ENCODE measurements at places on chromosomes 5 and 9. TPM values are rescaled to one million over a fixed set of nuclear protein-coding genes. Genes with fewer than 3 reads are reported as not detected.
A peak's percentile ranks its signal among the peaks of the same experiment; 100 is the strongest.

GRCh38 chr5:131854134-131854533 lies 57.3 kb upstream of the FNIP1 start:
- H3K27ac ChIP-seq: no peak overlapping the region
- no peaks in the 10 kb centered on the region for H3K4me1 ChIP-seq
- H3K36me3 ChIP-seq: no peaks in the 10 kb centered on the region
- H3K4me3 ChIP-seq: no peak overlapping the region
- H3K27me3 ChIP-seq: no peaks in the 10 kb centered on the region

- H3K4me3 ChIP-seq: no peak overlapping the region
- no peaks in the 10 kb centered on the region for H3K27me3 ChIP-seq
- H3K4me1 ChIP-seq: no peaks in the 10 kb centered on the region
- H3K36me3 ChIP-seq: no peaks in the 10 kb centered on the region
These were observed 233.2 kb upstream of the RFX3 start for GRCh38 chr9:3758816-3759576.

GRCh38 chr5:111556501-111556900 lies 44.2 kb upstream of the STARD4 start:
- no peak for DNase-seq
- no peak overlapping the region for H3K27ac ChIP-seq
- H3K4me3 ChIP-seq: no peak overlapping the region
- H3K4me1 ChIP-seq: no peaks in the 10 kb centered on the region
- no peaks in the 10 kb centered on the region for H3K27me3 ChIP-seq

DNA sequence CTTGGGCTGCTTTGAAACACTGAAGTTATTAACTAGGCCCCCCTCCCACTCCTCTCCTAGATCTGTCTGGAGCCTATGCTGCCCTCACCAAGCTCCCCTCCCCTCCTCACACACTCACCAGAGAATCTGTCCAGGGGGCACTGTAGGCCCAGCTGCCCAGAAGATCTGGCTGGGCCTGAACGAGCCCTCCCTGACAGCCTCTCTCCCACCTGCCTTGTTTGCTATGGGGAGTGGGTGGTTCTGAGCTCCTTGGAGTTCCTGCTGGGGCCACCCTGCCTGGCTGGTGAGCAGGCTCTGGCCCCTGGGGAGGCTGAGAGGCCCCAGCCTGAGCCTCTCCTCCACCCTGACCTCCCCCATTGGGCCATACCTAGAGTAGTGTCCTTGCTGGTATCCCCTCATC lies 75.1 kb downstream of the PSD2 start:
- no peaks in the 10 kb centered on the region for H3K36me3 ChIP-seq
- H3K27ac ChIP-seq: peak overlapping the region; percentile 81
- no peak overlapping the region for H3K4me3 ChIP-seq
- H3K27me3 ChIP-seq: no peaks in the 10 kb centered on the region
- DNase-seq: no peak
- peaks cover 10% of the 10 kb centered on the region for H3K4me1 ChIP-seq

DNA sequence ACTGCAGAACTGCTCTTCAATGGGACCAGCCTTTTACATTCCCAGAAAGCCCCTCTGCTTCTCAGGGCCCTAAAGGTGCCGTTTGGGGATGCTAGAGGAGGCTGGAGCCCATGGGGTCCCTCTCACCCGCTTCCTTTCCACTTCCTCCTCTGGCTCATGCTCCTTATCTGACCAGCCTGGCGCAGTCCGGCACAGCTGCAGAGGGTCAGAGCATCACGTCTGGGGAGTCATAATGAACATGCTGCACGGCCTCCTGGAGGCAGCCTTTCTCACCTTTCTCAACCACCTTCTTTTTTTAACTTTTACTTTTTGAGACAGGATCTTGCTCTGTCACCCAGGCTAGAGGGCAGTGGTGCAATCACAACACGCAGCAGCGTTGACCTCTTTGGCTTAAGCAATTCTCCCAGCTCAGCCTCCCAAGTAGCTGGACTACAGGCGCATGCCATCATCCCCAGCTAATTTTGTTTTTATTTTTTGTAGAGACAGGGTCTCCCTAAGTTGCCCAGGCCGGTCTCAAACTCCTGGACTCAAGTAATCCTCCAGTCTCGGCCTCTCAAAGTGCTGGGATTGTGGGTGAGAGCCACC lies 15.1 kb upstream of the TCF7 start:
- H3K4me3 ChIP-seq: no peak overlapping the region
- H3K36me3 ChIP-seq: no peaks in the 10 kb centered on the region
- no peaks in the 10 kb centered on the region for H3K4me1 ChIP-seq
- H3K27ac ChIP-seq: no peak overlapping the region
- H3K27me3 ChIP-seq: no peaks in the 10 kb centered on the region

- H3K27ac ChIP-seq: no peak overlapping the region
- no peaks in the 10 kb centered on the region for H3K4me1 ChIP-seq
- H3K4me3 ChIP-seq: no peak overlapping the region
- H3K27me3 ChIP-seq: no peaks in the 10 kb centered on the region
These were observed 1.8 kb downstream of the RANBP17 start for GRCh38 chr5:170863646-170864045.

DNA sequence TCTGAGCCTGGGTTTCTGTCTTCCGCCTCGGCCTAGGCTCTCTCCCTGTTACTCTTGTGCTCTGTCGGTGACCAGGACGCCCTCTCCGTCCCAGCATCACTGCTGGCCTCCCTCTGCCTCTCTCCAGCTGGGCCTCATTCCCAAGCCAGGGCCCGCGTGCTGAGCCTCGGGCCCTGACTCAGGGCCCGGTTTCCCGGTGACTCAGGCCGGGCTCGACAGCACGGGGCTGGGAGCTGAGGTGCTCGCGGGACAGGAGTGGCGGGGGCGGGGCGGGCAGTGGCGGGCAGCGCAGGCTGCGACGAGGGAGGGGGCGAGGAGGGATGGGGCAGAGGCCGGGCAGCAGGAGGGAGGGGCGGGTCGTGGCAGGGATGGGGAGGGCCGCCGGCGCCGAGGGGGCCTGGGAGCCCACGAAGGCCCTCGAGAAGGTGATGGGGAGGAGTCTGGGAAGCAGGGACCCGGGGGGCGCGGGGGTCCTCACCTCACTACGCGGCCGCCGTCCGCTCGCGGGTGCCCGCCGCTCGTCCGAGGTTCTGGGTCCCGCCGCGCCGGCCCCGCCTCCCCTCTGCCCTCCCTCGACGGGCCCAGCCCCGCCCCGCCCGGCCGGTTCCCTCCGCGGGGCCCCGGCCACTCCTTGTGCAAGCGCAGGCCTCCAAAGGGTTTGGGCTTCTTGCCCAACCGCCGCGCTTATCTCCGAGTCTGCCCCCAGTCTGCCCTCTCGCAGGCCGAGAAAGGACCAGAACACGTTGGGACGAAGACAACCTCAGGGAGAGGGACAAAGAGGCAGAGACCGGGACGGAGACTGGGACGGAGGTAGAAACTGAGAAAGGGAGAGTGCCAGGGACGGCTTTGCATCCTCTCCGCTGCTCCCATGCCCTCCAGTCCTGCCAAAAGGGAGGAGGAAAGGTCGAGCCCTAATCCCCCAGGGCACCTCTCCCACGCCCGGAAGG lies at the start of gene ARAP3:
TSS of gene ARAP3 (minus strand) at position 536 of the 947 bp plus-strand sequence. CDS start 1,744 bp downstream, outside the sequence.
- no peaks in the 10 kb centered on the region for H3K27me3 ChIP-seq
- peak within 1 kb of the TSS; percentile 66 for H3K27ac ChIP-seq
- H3K4me3 ChIP-seq: peak within 1 kb of the TSS; percentile 36
- DNase-seq: peak; percentile 63
- no peaks in the 10 kb centered on the region for H3K4me1 ChIP-seq

- H3K36me3 ChIP-seq: no peaks in the 10 kb centered on the region
- no peak for DNase-seq
- H3K27me3 ChIP-seq: no peaks in the 10 kb centered on the region
- H3K27ac ChIP-seq: no peak overlapping the region
These were observed 145.6 kb upstream of the TNC start for GRCh38 chr9:115263371-115264075.

- H3K36me3 ChIP-seq: no peaks in the 10 kb centered on the region
- no peaks in the 10 kb centered on the region for H3K4me1 ChIP-seq
- no peak overlapping the region for H3K27ac ChIP-seq
- no peaks in the 10 kb centered on the region for H3K27me3 ChIP-seq
- no peak for DNase-seq
These were observed 1.6 kb downstream of the SPACA9 start for GRCh38 chr9:132880324-132880661.

DNA sequence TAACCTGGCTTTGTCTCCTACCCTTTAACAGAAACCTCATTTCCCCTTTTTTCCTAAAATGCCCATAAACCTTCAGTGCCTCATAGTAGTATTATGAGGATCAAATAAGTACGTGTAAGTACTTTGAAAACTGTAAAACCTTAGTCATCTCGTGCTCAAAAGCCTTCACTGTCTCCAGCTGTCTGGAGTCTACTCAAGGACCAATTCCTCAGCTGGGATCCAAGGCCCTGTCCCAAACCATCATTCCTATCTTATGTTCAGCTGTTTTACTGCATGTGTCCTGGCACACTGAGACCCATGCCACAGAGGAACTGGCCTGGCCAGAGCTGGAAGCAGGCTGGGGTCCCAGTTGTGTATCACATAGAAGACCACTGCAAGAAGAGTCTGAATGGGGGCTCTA lies 15.9 kb downstream of the ADAMTSL1 start:
- no peaks in the 10 kb centered on the region for H3K36me3 ChIP-seq
- H3K27ac ChIP-seq: no peak overlapping the region
- no peaks in the 10 kb centered on the region for H3K27me3 ChIP-seq
- no peaks in the 10 kb centered on the region for H3K4me1 ChIP-seq
- H3K4me3 ChIP-seq: no peak overlapping the region

GRCh38 chr9:90340421-90340820 lies 302.2 kb downstream of the DIRAS2 start:
- H3K36me3 ChIP-seq: no peaks in the 10 kb centered on the region
- no peak overlapping the region for H3K4me3 ChIP-seq
- DNase-seq: no peak
- no peaks in the 10 kb centered on the region for H3K4me1 ChIP-seq

- no peak overlapping the region for H3K4me3 ChIP-seq
- H3K27ac ChIP-seq: no peak overlapping the region
- no peaks in the 10 kb centered on the region for H3K27me3 ChIP-seq
These were observed 6.4 kb downstream of the ENTPD8 start for GRCh38 chr9:137434498-137435380.

DNA sequence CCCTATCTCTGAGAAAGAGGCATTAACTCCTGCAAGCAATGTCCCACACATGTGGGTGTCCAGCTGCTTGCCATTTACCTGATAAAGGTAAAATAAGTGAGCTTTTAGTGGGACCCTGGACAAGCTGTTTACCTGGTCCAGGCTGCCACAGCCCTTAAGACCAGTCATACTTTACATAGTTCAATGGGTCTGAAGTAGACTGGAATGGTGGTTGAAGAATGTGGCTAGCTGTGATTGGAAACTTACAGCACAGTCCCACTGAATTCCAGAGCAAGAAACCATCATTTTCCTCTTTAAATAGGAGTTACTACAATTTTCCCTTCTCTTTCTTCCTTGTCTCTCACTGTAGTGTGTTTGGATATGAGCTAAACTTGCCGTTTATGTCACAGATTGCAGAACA lies 60.6 kb downstream of the GGTA1 start:
- H3K27me3 ChIP-seq: no peaks in the 10 kb centered on the region
- H3K4me3 ChIP-seq: no peak overlapping the region
- no peak for DNase-seq
- no peaks in the 10 kb centered on the region for H3K36me3 ChIP-seq
- no peaks in the 10 kb centered on the region for H3K4me1 ChIP-seq
- no peak overlapping the region for H3K27ac ChIP-seq

GRCh38 chr9:116721411-116721810 lies 34.3 kb downstream of the TRIM32 start:
- H3K4me3 ChIP-seq: no peak overlapping the region
- no peaks in the 10 kb centered on the region for H3K36me3 ChIP-seq
- H3K27ac ChIP-seq: no peak overlapping the region

GRCh38 chr5:159242656-159243055 lies 20.4 kb upstream of the UBLCP1 start:
- H3K27ac ChIP-seq: no peak overlapping the region
- H3K36me3 ChIP-seq: no peaks in the 10 kb centered on the region
- H3K27me3 ChIP-seq: no peaks in the 10 kb centered on the region
- no peak for DNase-seq

GRCh38 chr5:78698191-78698791 lies 49.7 kb upstream of the LHFPL2 start:
- H3K4me3 ChIP-seq: no peak overlapping the region
- H3K27ac ChIP-seq: no peak overlapping the region
- no peaks in the 10 kb centered on the region for H3K36me3 ChIP-seq
- H3K4me1 ChIP-seq: no peaks in the 10 kb centered on the region
- no peak for DNase-seq

GRCh38 chr9:72271613-72272478 lies 93.2 kb downstream of the ZFAND5 start:
- no peaks in the 10 kb centered on the region for H3K36me3 ChIP-seq
- peak; percentile 51 for DNase-seq
- no peaks in the 10 kb centered on the region for H3K4me1 ChIP-seq

Gene CCNI2
- total RNA-seq: not detected

Gene IL33
- total RNA-seq: 13.8 TPM

Gene BARHL1
- not detected for total RNA-seq

Gene CTNND2
- total RNA-seq: 5.5 TPM

Gene GZMA
- not detected for total RNA-seq

Gene MARCOL
- total RNA-seq: not detected

Gene PCDHGA2
- 2.4 TPM for total RNA-seq

Gene RNF180
- total RNA-seq: 18.0 TPM
